ENCODE measurements at places on chromosomes 2 and 18.
A peak's percentile ranks its signal among the peaks of the same experiment; 100 is the strongest.

DNA sequence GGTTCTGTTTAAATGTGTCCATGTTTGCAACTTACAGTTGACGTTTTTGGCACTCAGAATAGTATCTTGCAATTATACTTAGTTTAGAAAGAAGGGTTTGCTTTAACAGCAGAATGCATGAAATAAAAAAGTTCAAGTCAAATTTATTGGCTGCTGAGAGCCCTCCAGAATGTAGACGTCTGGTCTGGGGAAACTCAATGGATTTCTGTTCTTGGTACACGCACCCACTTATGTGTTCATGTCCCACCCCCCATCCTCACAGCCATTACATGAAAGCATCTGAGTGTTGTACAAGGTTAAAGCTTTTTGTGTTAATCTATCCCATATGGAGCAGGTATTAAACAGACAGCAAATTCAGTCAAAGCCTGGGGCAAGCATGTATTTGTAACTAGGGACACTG lies 219.5 kb downstream of the SOX11 start:
- H3K4me3 ChIP-seq = no peak overlapping the region
- H3K27me3 ChIP-seq = no peaks in the 10 kb centered on the region
- H3K27ac ChIP-seq = no peak overlapping the region
- H3K4me1 ChIP-seq = no peaks in the 10 kb centered on the region
- no peak for DNase-seq

GRCh38 chr18:58195278-58195765 lies 151.3 kb downstream of the NEDD4L start:
- H3K27me3 ChIP-seq = no peaks in the 10 kb centered on the region
- no peaks in the 10 kb centered on the region for H3K36me3 ChIP-seq
- H3K4me3 ChIP-seq = peak overlapping the region; percentile 56
- DNase-seq = peak; percentile 13
- H3K4me1 ChIP-seq = no peaks in the 10 kb centered on the region

GRCh38 chr18:56508370-56509036 lies 129.9 kb downstream of the TXNL1 start:
- no peak overlapping the region for H3K27ac ChIP-seq
- no peak for DNase-seq
- H3K27me3 ChIP-seq = no peaks in the 10 kb centered on the region
- H3K4me3 ChIP-seq = no peak overlapping the region

DNA sequence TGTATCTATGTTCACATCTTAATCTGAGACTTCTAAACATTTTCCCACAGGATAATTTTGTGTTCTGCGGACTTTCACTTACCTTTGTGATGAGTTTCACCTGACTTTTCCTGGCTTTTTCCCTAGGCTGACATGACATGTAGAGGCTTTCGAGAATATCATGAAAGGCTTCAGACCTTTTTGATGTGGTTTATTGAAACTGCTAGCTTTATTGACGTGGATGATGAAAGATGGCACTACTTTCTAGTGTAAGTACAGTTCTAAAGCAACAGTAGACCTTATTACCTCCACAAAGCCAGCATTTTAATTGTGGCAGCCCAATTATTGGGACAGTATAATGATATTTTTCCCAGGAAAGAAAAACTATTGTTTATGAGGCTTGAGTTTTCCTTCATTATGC lies 34.1 kb upstream of the METAP1D start:
- no peak for DNase-seq
- no peak overlapping the region for H3K4me3 ChIP-seq
- peaks cover 16% of the 10 kb centered on the region for H3K36me3 ChIP-seq
- H3K27ac ChIP-seq = no peak overlapping the region

- H3K4me3 ChIP-seq = no peak overlapping the region
- no peaks in the 10 kb centered on the region for H3K4me1 ChIP-seq
- H3K27ac ChIP-seq = no peak overlapping the region
- H3K27me3 ChIP-seq = no peaks in the 10 kb centered on the region
These were observed 40.9 kb downstream of the GATA6 start for GRCh38 chr18:22210311-22210754.

GRCh38 chr18:22282311-22283115 lies 113.1 kb downstream of the GATA6 start:
- H3K27ac ChIP-seq = no peak overlapping the region
- H3K4me1 ChIP-seq = peaks cover 16% of the 10 kb centered on the region
- DNase-seq = peak; percentile 3
- H3K36me3 ChIP-seq = no peaks in the 10 kb centered on the region

DNA sequence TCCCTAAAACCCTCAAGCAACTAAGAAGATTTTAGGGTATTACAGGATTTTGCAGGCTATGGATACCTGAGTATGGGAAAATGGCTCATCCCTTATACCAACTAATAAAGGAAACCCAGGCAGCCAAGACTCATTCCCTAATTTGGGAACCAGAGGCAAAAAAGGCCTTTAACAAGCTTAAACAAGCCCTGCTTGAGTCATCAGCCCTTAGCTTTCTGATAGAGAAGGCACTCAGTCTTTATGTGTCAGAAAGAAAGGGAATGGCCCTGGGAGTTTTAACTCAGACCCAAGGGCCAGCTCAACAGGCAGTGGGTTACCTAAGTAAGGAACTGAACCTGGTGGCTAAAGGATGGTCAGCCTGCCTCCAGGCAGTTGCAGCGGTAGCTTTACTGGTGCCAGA lies 96.9 kb upstream of the RMP24 start:
- no peak for DNase-seq
- no peak overlapping the region for H3K27ac ChIP-seq

DNA sequence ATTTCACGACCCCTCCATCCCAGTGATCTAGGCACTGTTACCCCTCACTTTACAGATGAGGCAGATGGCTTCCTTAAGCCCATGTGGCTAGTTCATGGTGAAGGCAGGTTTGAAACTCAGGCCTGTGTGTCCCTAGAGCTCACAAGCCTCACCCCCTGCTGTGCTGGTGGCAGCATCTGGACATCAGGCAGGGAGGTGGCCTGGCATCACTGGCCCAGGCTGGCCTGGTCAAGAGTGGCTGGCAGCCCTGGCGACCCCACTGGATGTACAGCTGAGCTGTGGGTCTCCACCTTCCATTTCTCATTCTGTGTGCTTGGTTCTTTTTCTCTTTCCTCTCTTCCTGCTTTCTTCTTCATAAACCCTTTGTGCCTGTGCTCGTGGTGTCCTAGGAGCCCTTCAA lies 56.3 kb downstream of the BOLA3 start:
- DNase-seq = no peak
- no peaks in the 10 kb centered on the region for H3K4me1 ChIP-seq
- no peaks in the 10 kb centered on the region for H3K27me3 ChIP-seq
- H3K36me3 ChIP-seq = peaks cover 26% of the 10 kb centered on the region

GRCh38 chr2:79638954-79639353 lies 126.1 kb downstream of the CTNNA2 start:
- no peak overlapping the region for H3K27ac ChIP-seq
- no peaks in the 10 kb centered on the region for H3K27me3 ChIP-seq
- no peak overlapping the region for H3K4me3 ChIP-seq
- no peaks in the 10 kb centered on the region for H3K4me1 ChIP-seq
- no peaks in the 10 kb centered on the region for H3K36me3 ChIP-seq
- no peak for DNase-seq

GRCh38 chr2:57443973-57444521 lies 602.6 kb upstream of the VRK2 start:
- no peak overlapping the region for H3K27ac ChIP-seq
- DNase-seq = no peak
- H3K36me3 ChIP-seq = no peaks in the 10 kb centered on the region
- no peaks in the 10 kb centered on the region for H3K4me1 ChIP-seq
- no peaks in the 10 kb centered on the region for H3K27me3 ChIP-seq
- no peak overlapping the region for H3K4me3 ChIP-seq

- H3K4me3 ChIP-seq = no peak overlapping the region
- DNase-seq = no peak
- H3K4me1 ChIP-seq = no peaks in the 10 kb centered on the region
- H3K27ac ChIP-seq = no peak overlapping the region
- H3K36me3 ChIP-seq = no peaks in the 10 kb centered on the region
These were observed 103.5 kb downstream of the SMIM21 start for GRCh38 chr18:75323821-75324585.

DNA sequence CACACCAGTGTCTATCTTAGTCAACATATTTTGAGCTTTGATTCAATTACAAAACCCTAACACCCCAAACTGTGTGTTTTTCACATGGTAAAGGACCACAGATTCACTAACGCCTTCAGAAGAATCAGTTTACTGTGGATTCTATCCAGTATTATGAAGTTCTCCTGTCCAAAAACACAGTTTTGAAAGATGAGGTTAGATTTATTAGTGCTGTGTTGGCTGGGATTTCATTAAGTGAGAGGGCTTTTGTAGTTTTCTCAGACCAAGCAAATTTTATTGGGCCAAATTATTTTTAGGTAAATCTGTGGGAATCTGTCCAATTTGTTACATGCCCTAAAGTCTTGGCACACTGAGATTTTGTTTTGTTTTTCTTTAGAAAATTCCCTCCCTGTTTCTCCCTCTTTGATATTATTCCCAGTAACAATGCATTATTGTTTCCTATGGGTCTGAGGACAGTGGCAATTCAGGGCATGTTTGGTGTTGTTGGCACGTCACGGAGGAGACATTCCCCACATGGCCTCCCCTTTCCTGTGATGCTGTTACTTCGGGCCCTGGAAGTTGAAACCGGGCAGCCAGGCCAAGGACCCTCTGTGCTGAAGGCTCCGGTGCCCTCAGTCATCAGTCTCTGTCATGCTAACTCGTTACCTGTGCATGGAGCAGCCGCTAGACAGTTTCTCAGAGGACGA lies 87.5 kb upstream of the ALKAL2 start:
- no peaks in the 10 kb centered on the region for H3K27me3 ChIP-seq
- no peaks in the 10 kb centered on the region for H3K36me3 ChIP-seq
- H3K27ac ChIP-seq = no peak overlapping the region
- H3K4me1 ChIP-seq = no peaks in the 10 kb centered on the region
- no peak for DNase-seq
- no peak overlapping the region for H3K4me3 ChIP-seq

- no peaks in the 10 kb centered on the region for H3K4me1 ChIP-seq
- H3K27ac ChIP-seq = no peak overlapping the region
- H3K27me3 ChIP-seq = no peaks in the 10 kb centered on the region
- no peak for DNase-seq
- H3K36me3 ChIP-seq = no peaks in the 10 kb centered on the region
These were observed 94.2 kb upstream of the DLX2 start for GRCh38 chr2:172196768-172197431.

DNA sequence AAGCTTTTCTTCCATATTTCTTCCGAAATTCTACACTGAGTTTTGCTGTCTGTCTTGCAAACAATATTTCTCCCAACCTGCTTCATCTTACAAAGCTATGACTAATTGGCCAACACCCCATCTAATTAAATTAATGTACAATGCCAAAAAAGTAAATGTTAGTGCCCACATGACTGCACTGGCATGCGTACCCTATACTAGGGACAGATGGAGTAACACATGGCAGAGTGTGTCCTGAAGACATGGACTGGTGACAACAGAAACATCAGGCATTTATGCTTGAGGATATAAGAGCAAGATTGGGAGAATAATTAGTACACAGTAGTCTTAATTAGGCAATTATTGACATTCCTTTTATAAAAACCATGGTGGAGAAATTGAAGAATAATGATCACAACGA lies 66.8 kb downstream of the MREG start:
- DNase-seq = no peak
- H3K27ac ChIP-seq = no peak overlapping the region
- no peak overlapping the region for H3K4me3 ChIP-seq
- no peaks in the 10 kb centered on the region for H3K27me3 ChIP-seq
- H3K4me1 ChIP-seq = no peaks in the 10 kb centered on the region
- no peaks in the 10 kb centered on the region for H3K36me3 ChIP-seq

DNA sequence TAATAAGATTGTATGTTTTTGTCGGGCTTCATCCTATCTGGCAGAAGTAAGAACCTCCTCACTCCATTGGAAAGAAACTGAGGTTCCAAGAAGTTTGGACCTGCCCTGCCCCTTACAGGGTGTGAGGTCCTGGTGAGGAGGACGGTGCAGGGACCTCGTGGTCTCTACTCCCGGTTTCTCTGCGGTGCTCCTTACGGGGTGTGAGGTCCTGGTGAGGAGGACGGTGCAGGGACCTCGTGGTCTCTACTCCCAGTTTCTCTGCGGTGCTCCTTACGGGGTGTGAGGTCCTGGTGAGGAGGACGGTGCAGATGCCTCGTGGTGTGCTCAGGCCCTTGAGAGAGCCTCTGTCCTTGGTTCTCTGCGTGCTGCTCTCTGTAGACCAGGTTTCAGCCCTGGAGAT lies 5.2 kb downstream of the CTDP1 start:
- H3K27ac ChIP-seq = no peak overlapping the region
- H3K27me3 ChIP-seq = no peaks in the 10 kb centered on the region
- DNase-seq = no peak
- no peak overlapping the region for H3K4me3 ChIP-seq
- no peaks in the 10 kb centered on the region for H3K36me3 ChIP-seq

GRCh38 chr2:79368116-79368630 lies 144.7 kb upstream of the CTNNA2 start:
- H3K36me3 ChIP-seq = no peaks in the 10 kb centered on the region
- H3K27me3 ChIP-seq = no peaks in the 10 kb centered on the region
- H3K27ac ChIP-seq = no peak overlapping the region
- DNase-seq = no peak
- H3K4me1 ChIP-seq = no peaks in the 10 kb centered on the region

DNA sequence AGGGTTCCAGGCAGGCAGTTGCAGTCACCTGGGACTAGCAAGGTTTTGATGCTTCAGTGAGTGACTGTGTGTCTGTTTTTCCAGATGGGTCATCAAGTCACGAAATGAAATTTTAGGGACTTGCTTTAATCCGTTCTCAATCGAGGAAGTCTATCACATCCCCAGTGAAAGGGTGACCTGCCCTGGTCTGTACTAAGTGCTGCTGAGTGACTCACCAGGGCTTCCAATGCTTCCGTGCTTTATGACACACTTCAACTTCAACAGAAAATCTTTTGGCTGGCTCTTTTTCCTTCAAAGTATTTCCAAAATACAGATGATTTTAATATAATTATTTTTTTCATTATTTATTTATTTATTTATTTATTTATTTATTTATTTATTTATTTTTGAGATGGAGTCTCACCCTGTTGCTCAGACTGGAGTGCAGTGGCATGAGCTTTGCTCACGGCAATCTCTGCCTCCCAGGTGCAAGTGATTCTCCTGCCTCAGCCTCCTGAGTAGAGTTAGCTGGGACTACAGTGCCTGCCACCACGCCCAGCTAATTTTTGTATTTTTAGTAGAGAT lies 18.4 kb downstream of the TFCP2L1 start:
- no peaks in the 10 kb centered on the region for H3K4me1 ChIP-seq
- H3K27ac ChIP-seq = no peak overlapping the region
- no peaks in the 10 kb centered on the region for H3K36me3 ChIP-seq
- DNase-seq = no peak
- H3K27me3 ChIP-seq = no peaks in the 10 kb centered on the region
- H3K4me3 ChIP-seq = no peak overlapping the region

- H3K27ac ChIP-seq = no peak overlapping the region
- no peak overlapping the region for H3K4me3 ChIP-seq
- no peaks in the 10 kb centered on the region for H3K27me3 ChIP-seq
These were observed 33.5 kb upstream of the SELENOI start for GRCh38 chr2:26312471-26312870.

GRCh38 chr2:151459358-151459757 lies 49.7 kb downstream of the RIF1 start:
- H3K36me3 ChIP-seq = peaks cover 60% of the 10 kb centered on the region
- H3K4me3 ChIP-seq = no peak overlapping the region
- no peaks in the 10 kb centered on the region for H3K27me3 ChIP-seq
- H3K27ac ChIP-seq = no peak overlapping the region

All from naive thymus-derived CD4-positive, alpha-beta T cell (primary cell).